Stimulated activated CD4-positive, alpha-beta T cell treated with anti-CD3 and anti-CD28 coated beads, Interleukin-15, amount 100 ng/mL, for 1 hour (primary cell): ENCODE measurements at places on chromosomes 6 and 20.

GRCh38 chr6:37936906-37937305 is 117.4 kb downstream of the ZFAND3 start:
- DNase-seq: no peak

DNA sequence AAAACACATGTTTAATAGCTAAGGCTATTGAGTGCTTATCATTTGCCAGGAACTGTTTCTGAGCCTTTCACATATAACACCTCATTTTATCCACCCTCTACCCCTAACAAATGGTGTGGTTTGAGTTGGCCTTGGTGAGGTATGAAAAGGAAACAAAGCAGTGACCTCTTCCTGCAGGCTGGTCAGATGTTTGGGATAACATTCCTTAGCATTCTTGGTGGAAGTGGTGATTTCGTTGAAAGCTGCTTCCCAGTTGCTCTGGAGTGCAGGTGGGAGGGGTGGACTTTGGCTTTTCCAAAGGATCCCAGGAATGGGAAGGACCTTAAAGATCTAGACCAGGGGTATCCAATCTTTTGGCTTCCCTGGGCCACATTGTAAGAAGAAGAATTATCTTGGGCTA is 41.3 kb downstream of the CARMIL1 start:
- DNase-seq: no peak

GRCh38 chr6:83250235-83250634 is 57.1 kb downstream of the RWDD2A start:
- DNase-seq: no peak

GRCh38 chr6:138323821-138324220 is 53.9 kb upstream of the SMIM28 start:
- no peak for DNase-seq

GRCh38 chr6:38213251-38213658 is 393.7 kb downstream of the ZFAND3 start:
- DNase-seq: no peak

DNA sequence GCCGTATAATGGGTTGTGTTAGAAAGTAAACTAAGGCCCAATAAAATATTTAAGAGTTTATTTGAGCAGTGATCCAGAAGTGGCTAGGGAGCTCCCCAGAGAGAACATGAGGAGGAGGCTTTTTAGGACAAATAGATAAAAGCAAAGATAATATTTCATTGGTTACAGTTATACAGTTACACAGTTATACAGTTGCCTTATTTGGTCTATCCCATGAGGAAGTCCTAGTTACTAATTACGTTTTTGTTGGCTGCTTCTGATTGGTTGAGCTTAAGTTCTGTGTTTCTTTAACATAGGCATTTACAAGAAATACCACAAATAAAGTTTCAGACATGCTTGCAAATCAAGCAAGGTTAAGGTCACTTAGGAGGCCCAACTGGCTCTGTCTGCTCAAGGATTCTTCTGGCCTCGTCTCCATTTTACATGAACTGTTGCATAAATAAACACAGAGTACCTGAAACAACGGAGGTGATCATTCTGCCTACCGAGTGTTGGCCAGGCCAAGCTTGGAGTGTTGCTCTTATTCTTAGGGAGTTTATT is 7.0 kb downstream of the UBD start:
- DNase-seq: no peak

GRCh38 chr20:58084966-58085365 is 143.5 kb downstream of the ANKRD60 start:
- no peak for DNase-seq

DNA sequence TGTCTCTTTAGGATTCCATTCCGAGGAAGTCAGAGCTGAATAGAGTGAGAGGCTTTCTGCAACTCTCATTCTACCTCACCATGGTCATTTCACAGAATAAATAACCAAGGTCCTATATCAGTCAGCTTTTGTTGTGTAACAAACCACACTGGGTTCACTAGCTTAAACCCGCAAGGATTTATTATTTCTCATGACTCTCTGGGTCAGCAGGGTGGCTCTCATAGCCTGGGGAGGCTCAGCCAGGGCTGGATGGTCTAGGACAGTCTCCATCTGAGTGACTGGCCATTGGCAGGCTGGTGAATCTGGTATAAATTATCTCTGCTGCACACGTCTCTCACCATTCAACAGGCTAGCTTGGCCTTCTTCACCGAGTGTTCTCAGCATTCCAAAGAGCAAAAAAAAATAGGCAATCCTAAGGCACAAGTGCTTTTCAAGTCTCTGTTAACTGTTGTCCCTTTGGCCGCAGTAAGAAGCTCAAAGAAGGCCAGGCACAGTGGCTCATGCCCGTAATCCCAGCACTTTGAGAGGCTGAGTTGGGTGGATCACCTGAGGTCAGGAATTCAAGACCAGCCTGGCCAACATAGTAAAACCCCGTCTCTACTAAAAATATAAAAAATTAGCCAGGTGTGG is 39.7 kb downstream of the ISM1 start:
- no peak for DNase-seq

GRCh38 chr20:32278199-32278643 is 770 bp downstream of the KIF3B start:
- no peak for DNase-seq

DNA sequence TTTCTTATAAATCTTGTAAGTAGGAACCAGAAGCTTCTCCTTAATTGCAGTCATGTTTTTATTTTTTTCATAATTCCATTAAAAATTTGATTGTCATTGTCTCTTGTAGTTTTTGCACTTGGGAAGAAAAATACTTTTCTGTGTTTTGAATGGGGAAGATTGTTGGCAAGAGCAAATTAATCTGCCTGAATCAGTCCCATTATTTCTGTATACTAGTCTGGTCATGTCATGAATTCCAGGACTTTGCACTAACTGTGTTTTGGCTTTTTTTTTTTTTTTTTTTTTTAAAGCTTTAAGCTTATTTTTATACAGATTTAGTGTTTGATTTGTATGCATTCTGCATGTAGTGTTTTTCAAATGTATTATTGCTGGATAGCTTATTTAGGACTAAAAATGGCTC is 47.6 kb downstream of the RALGAPB start:
- DNase-seq: no peak

GRCh38 chr6:120278689-120279396 is 929.3 kb upstream of the MAN1A1 start:
- DNase-seq: no peak

DNA sequence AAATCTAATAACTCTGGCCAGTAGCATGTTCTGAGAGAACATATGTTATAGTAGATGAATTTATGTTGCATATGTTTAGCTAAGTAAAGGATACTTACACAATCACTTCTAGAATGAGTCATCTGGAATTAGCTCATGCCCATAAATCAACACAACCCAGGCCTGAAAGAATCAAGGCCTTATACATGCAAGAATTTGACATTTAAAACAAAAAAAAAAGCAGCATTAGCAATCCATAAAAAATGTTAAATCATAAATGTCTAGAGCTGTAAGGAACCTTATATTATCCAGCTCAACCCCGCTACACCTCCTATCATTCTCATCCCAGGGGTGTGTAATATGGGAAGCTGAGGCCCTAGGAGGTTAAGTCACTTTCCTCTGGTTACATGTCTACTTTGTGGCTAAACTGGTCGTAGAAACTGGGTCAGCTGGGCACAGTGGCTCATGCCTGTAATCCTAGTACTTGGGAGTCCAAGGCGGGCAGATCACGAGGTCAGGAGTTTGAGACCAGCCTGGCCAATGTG is 105.2 kb upstream of the CARMIL1 start:
- no peak for DNase-seq

- DNase-seq: no peak
Observed at GRCh38 chr6:322259-322930, 30.1 kb downstream of the DUSP22 start.

GRCh38 chr20:25351024-25351360 is 39.6 kb downstream of the ABHD12 start:
- DNase-seq: no peak

DNA sequence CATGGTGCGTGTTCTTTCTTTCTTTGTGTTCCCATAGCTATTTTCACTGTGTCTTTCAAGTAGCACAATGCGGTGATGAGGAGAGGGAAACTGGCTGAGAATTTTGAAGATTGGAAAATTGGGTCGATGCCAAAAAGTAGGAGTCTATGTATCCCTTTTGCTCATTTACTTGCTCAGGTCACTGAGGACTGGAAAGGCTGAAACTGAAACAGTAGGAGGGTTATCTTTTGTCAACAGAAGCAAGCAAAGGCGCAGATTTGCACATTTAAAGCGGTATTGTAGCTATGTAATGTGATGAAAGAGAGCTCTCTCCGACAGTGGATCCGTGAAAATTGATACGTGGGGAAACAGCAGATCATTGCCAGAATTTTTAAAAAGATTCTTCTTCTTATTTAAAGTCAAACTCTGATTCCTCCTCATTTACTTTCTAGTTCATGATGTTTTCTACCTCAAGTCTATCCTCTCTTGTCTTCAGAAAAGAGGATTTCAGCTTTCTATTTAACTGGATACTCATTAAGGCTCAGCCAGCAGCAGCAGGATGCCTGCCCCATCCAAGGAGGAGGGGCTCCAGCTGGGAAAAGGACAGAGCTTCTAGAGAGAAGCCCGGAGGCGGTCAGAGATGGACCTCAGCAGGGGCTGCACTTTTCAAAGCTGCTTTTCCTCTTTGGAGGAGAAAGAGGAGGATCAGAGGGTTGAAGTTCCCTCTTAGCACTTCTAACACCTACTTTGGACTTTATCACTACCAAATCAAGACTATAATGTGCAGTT is 15.9 kb upstream of the FYN start:
- DNase-seq: no peak

DNA sequence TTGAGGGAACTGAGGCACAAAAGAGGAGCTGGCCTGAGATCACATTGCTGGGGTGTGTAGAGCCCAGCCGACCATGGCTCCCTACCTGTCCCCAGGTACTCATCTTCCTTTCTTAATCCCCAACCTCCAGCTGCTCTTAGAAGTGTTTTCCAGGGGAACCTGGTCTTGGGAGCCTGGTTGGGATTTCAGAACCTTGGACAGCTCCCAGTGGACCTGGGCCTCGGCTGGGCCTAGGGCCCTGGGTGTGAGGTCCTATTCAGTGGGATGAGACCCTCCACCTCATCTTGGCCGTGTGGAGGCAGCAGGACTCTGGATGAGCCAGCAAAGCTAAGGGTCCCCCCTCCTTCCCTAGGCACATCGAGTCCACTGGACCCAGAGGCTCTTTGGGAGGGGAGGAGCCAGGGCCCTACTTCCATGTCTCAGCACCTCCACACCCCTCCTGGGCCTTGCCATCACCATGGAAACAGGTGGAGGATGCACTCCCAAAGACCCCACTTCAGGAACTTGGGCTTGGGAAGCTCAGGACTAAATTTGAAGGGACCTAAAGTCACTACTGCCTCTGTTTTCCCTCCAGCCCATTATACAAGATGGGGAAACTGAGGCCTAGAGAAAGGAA is 38.5 kb downstream of the DLGAP4 start:
- no peak for DNase-seq

GRCh38 chr6:122790423-122791309 is 1.6 kb downstream of the SMPDL3A start:
- DNase-seq: no peak
